ENCODE measurements at places on chromosomes 3 and 15.

GRCh38 chr3:153233986-153234385, 72.0 kb downstream of the RAP2B start:
- no peak for DNase-seq

DNA sequence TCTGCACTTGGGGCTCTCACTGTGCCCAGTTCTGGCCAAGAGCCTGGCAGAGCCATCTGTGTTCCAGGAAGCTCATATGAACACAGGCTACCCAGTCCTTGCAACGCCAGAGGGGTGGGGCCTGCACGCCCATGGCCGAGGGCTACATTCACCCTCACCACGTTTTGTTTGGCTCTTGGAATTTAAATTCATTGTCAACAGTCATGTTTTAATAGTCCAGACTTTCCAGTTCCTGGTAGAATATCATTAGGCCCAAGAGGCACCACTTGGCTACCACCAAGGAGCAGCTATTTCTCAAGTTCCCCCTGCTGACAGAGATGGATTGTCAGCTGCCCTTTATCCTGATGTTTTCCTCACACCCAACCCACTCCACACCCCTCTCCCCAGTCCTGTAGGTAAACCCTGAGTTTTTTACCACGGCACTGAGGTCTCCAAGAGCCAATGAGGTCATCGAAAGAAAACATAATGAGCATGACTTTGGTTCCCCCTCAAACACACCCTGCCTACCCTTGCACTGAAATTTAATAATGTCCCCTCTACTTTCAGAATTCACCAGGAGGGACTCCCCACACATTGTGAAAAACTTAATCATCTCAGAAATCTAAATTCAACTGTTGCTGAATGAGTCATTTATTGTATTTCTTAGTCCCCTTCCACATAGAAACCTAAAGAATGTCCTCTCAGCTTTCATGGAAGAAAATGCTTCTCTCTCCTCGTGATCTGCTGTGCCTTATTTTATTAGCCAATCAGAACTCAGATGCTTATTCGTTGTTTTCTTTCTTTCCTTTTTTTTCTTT, 125.1 kb downstream of the SHQ1 start:
- peak; percentile 31 for DNase-seq

GRCh38 chr3:105821433-105821832, 47.4 kb downstream of the CBLB start:
- DNase-seq, result no peak

- DNase-seq, result no peak
Observed at GRCh38 chr3:13110678-13111116, 37.5 kb upstream of the IQSEC1 start.

- no peak for DNase-seq
Observed at GRCh38 chr3:27644941-27645340, 77.2 kb downstream of the EOMES start.

Measured in caudate nucleus (tissue), 63 donors.